ENCODE measurements at places on chromosomes 12 and 14.

- DNase-seq = peak; percentile 87
Measured at GRCh38 chr14:73209953-73210352, 27.4 kb upstream of the PAPLN start.

DNA sequence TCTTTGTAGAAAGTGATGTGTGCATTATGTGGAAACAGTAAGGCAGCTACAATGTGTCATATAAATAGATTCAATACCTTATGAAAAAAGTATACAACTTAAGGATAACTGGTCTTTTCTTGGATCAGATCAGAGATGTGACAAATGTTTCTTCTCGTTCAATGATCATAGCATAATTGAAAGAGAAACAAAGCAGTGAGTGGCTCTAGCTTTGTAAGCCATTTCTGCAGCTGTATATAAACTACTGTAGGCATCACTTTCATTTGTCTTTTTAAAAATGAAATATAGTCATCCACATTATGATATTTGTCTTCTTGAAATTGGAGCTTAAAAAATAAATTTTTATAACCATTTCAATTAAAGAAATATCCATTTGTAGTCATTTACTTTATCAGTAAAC is 63.8 kb upstream of the LMO3 start:
- no peak for DNase-seq

DNA sequence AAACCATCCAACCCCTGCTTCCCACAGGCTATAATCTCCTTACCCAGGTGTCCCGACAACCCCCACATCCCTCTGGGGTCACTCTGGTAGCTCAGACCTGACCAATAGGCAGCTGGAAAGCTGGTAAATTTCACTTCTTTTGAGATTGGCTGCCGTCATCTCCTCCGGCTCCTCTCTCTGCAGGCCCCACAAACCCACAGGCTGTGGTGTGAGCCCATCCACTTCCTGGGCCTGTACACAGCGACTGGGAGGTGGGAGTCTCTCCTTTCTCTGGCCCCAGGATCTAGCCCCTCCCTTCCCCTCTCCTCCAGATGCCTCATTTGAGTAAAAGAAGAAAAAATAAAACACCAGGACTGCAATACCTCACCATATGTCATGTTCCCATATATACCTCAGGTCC is 709 bp downstream of the INHBC start:
- DNase-seq = no peak

DNA sequence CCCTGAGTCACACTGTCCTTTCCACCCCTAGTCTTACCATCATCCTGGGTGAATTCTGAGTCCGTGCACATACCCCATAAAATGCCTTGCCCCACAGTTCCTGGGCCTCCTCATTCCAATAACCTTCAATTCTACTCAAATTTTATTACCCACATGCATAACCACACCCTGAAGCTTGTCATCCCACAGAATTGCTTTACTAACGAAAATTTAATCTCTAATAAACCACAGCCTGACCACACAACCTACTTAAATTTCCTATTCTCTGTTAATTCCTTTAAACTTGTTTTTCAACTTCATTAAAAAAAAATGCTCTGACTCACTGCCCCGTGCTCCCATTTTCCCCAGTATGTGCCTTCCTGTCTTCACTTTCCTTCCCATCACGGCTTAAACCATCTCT is 205.9 kb downstream of the PHLDA1 start:
- DNase-seq = no peak

- DNase-seq = peak; percentile 68
Measured at GRCh38 chr14:69666690-69667211, 55.4 kb downstream of the SUSD6 start.

GRCh38 chr12:105091476-105092206 is 7.4 kb upstream of the ALDH1L2 start:
- DNase-seq = no peak

- no peak for DNase-seq
Measured at GRCh38 chr14:46036099-46036498, 615.5 kb downstream of the RPL10L start.

DNA sequence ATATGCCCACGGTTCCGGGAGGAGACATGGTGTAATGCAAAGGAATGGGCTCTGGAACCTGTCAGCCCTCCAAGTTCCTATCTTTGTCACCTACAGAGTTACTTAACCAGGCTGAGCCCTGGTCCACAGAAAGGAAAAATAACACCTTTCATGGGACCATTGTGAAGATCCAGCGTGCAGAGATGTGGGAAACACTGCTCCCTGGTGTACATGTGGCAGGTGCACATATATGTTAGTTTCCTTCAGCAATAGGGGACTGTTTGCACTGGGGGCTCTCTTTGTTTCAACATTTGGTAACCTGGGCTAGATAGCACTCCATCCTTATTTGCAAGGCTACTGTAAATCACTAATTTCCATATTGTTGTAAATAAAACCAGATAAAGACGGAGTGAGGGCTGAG is 72.3 kb downstream of the ANO2 start:
- no peak for DNase-seq

- no peak for DNase-seq
Measured at GRCh38 chr12:61290473-61290872, 969.7 kb upstream of the USP15 start.

- DNase-seq = no peak
Measured at GRCh38 chr12:53233671-53234121, 1.7 kb upstream of the RARG start.

Measured in dermis microvascular lymphatic vessel endothelial cell (primary cell).